NCI-H146 (cell line): ENCODE measurements at places on chromosomes 5 and 9.

- no peak for DNase-seq
Measured at GRCh38 chr5:174601946-174602345, 122.4 kb upstream of the MSX2 start.

DNA sequence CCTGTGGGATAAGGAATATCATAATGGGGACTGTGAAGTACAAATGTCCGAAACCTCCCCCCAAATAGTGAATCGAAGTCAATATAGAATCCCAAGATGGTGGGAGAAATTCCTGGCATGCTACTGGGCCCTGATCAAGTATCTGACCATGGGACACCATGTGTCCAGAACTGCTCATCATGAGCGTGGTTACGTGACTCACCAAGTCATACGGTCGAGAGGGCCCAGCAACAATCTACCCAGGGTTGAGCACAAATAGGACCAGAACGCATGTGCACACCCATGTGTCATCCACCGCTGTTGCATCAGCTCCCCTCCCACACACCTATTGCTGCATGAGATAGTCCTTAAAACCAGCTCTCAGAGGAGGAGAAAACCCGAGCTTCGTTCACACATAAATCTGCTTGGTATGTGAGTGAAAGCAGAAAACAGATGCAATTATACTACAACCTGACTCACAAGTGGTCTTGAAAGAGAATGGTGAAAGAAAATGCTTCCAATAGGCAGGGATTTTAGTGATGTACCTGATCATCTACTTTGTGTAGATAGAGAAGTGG, 353.2 kb downstream of the CWC27 start:
- no peak for DNase-seq

GRCh38 chr9:134986957-134987356, 69.2 kb upstream of the FCN1 start:
- DNase-seq, result no peak

DNA sequence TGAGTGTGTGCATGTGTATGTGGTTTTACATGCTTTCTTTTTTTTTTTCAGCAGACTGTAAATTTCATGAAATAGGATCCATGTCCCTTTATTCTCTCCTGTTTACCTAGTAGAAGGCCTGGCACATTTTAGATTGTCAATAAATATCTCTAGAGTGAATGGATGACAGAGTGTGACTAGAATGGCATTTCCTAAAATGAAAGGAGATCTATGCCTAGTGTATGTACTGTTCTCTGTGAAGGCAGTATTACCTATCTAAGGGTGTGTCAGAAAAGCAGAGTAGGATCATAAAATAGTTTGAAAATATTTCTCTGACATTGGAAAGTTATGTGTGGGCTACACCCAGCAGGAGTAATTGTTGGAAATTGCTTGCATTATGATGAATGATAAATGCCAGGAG, 1876.0 kb upstream of the C9orf72 start:
- DNase-seq, result peak; percentile 70

- peak; percentile 69 for DNase-seq
Measured at GRCh38 chr5:73911761-73912393, 285.9 kb downstream of the ARHGEF28 start.

- no peak for DNase-seq
Measured at GRCh38 chr5:83632874-83633273, 87.8 kb downstream of the HAPLN1 start.

DNA sequence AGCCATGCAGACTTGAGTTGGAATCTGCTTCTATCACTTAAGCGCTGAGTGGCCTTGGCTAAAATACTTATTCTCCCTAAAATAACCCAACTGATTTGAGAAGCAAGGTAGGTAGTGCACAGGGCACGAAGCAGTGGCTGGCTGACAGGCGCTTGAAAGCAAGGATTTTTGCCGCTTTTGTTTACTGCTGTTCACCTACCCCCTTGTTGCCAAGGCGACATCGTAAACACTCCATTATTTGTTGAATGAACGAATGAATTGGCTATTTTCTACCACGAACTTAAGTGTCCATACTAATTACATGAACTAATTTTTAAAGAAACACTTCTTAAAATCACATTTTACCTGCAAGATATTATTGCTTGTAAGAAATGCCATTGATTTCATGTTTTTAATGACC, 98.0 kb downstream of the ANKH start:
- DNase-seq, result peak; percentile 16
